D721Med (cell line): ENCODE measurements at places on chromosomes 7 and 10.

DNA sequence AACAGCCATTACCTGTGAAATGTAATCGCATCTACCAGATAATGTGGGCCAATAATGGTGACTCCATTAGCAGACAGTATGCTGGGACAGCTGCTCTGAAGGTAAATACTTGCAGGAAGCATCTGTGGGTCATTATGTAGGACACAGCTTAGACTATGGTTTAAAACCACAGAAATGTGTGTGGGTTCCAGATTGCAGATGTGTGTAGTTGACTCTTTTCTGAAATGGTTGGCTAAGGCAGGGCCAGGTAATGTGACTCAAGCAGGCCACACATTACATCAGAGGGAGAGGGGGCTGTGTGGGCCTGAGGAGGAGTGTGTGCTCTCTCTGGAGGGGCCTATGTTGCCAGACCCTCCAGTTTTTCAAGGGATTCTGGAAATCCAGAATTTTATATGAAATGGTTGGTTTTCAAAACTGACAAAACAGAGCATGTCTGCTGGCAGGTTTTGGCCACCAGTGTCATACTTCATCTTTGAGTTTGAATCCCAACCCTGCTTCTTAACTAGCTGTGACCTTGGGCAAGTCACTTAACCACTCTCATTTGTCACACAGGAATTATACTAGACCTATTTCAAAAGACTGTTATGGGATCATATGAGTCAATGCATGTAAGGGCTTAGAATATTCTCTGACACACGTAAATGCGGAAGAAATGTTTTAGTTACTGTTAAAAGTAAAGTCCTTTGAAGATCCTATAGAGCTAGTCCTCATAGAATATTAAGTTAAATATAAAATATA is 64.5 kb downstream of the MCMBP start:
- no peak for DNase-seq

DNA sequence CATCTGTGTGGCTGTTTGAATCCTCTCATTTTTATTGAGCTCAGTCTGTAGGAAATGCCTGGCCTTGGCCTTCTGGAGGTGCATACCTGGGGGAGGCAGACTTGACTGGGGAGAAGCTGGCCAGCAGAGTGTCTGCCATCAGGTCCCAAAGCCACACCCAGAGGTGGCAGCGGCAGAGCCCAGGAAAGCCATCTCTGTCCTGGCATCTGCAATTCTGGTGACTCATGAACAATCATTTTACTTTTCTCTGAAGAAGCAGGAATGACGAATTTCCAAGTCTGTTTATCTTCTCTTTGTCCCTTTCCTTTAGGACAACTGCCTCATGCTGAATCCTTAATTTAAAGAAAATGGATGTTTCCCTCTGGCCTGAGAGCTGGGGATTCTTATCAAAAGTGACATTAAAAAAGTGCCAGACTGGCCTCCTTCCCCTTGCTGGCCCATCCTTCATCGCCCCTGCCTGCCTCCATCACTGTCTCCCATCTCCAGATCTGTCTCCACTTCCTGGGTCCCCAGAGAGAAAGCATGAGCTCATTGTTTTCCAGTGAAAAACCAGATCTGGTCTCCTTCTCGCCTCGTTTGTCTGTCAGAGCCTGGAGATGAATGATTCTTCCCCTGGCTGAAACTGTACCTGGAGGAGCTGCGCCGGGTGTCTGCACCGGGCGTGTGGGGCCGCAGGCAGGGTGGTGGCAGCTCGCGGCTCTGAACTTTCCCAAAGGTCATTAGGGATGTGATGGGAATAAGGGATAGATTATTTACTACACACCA is 124.5 kb downstream of the TMEM178B start:
- no peak for DNase-seq

GRCh38 chr7:23419160-23419559 is 51.1 kb downstream of the IGF2BP3 start:
- DNase-seq: no peak

DNA sequence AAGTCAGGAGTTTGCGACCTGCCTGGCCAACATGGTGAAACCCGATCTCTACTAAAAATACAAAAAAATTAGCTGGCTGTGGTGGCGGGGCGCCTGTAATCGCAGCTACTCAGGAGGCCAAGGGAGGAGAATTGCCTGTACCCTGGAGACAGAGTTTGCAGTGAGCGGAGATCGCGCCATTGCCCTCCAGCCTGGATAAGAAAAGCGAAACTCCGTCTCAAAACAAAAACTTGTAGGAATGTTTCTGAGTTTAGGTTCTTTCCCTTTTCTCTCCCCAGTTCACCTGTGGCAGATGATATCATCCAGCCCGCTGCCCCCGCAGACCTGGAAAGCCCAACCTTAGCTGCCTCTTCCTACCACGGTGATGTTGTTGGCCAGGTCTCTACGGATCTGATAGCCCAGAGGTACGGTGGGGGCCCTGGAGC is 138.8 kb upstream of the BTBD16 start:
- DNase-seq: no peak

GRCh38 chr10:120987359-120987758 is 136.2 kb downstream of the WDR11 start:
- DNase-seq: no peak
